GM13977 (cell line): ENCODE measurements at places on chromosomes 6 and 20.

DNA sequence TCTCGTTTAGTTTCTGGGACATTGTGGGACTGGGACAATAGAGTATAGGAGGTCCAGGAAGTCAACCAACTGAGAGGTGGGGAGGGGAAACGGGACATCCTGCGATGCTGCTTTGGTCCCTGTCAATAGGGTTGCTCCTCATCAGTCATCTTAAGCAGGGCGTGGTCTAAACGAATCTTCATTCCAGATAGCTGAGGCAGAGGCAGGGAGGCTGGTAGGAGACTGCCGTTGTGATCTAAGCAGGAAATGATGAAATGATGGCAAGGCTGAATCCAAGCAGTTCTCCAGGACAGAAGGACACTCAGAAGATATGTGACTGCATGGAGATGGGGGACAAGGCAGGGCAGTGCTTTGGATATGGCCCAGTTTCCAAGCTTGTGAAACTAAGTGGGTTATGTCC, 953.4 kb downstream of the KIF16B start:
- no peak for DNase-seq

- peak; percentile 66 for DNase-seq
These were observed 132.8 kb downstream of the CDK19 start for GRCh38 chr6:110682460-110682853.

GRCh38 chr20:42493001-42493400, 696.7 kb downstream of the PTPRT start:
- DNase-seq: no peak

DNA sequence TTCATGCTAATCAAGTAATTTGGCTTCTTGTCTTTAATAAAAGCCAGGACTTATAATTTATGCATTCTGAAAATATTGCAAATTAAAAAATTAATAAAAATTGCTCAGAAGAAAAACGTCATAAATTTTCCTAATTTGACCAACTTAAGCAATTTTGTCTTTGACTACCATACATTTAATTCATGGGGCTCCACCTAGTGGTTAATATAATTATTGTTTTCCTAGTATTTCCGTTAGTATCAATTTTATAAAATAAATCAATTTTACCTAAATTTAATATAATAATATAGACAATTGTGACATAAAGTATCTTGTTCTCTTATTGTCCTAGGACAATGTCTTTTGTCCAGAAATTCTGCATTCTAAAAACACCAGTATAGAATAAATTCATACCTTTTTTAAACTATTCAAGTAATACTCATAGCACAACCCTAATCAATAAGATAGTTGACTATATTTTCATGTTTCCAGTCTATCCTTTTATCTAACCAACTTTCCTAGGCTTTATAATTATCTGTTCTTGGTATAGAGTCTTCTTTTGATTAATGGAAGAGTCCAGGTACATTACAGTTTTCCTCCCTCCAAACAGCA, 319.9 kb downstream of the TRDN start:
- DNase-seq: no peak

GRCh38 chr6:53898026-53898795, 103.4 kb downstream of the LRRC1 start:
- DNase-seq: no peak
